Smooth muscle cell of the umbilical artery (primary cell): ENCODE measurements at places on chromosomes 12 and 14. TPM values are rescaled to one million over a fixed set of nuclear protein-coding genes. Genes with fewer than 3 reads are reported as not detected.

Gene KRT74
- total RNA-seq = not detected in 2 replicates

Gene GPR162
- total RNA-seq = 2.1 and 2.6 TPM in 2 replicates

Gene HOXC12
- total RNA-seq = not detected in 2 replicates

Gene RNASE7
- total RNA-seq = not detected in 2 replicates

Gene CPNE6
- total RNA-seq = not detected in 2 replicates

Gene CCDC91
- 35.0 and 35.1 TPM in 2 replicates for total RNA-seq

Gene DHRS2
- 1.3 and 3.9 TPM in 2 replicates for total RNA-seq

Gene AKAP5
- 3.6 and 10.7 TPM in 2 replicates for total RNA-seq

Gene TAS2R7
- not detected in 2 replicates for total RNA-seq

Gene SLC35F4
- not detected in 2 replicates for total RNA-seq

Gene SLC15A5
- total RNA-seq = not detected in 2 replicates

Gene SLC17A8
- not detected in 2 replicates for total RNA-seq

Gene PAPOLA
- 91.5 and 154 TPM in 2 replicates for total RNA-seq

Gene CLEC1B
- total RNA-seq = not detected in 2 replicates

Gene MMP19
- total RNA-seq = 5.6 and 7.4 TPM in 2 replicates

Gene PLEKHH1
- 1.0 and 1.5 TPM in 2 replicates for total RNA-seq

Gene DPF3
- total RNA-seq = 2.1 and 5.2 TPM in 2 replicates

Gene CPSF2
- 62.4 and 96.1 TPM in 2 replicates for total RNA-seq

Gene RTL1
- under 0.01 and 0.09 TPM in 2 replicates for total RNA-seq

Gene KRT84
- not detected in 2 replicates for total RNA-seq

Gene SCAF11
- total RNA-seq = 49.9 and 70.1 TPM in 2 replicates
